ENCODE measurements at places on chromosomes 2 and 18.

GRCh38 chr2:239911641-239912071 is 113.5 kb downstream of the NDUFA10 start:
- DNase-seq, result no peak

DNA sequence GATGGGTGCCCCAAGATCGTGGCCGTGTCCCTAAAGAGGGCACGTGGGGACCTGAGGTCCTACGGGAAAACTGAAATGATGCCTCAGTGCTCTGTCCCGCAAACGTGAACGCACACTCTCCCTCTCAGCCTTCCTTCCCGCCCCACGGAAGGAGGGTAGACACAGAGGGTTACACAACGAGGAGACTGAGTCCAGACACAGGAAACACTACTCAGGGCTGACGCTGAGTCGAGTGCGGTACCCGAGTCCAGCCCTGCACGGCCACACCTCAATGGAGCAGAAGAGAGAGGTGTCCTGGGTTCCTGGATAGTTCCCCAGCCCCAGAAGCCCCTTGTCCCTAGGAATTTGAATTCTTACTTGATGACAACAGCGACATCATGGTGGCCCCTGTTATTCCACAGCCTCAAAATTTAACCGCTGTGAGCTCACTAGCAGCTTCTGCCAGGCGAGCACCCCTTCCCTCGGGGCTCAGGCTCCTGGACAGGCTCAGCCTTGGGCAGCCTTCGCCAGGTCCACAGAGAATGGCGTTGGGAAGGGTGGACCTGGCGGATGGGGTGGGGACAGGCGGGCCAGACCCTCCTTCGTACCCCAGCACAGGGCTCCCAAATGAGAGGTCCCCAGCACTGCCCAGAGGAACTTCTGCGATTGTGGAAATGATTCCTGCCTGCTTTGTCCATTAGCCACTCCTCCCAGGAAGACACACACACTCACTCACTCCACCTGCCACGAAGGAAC is 980 bp upstream of the RNPEPL1 start:
- DNase-seq, result peak; percentile 13

DNA sequence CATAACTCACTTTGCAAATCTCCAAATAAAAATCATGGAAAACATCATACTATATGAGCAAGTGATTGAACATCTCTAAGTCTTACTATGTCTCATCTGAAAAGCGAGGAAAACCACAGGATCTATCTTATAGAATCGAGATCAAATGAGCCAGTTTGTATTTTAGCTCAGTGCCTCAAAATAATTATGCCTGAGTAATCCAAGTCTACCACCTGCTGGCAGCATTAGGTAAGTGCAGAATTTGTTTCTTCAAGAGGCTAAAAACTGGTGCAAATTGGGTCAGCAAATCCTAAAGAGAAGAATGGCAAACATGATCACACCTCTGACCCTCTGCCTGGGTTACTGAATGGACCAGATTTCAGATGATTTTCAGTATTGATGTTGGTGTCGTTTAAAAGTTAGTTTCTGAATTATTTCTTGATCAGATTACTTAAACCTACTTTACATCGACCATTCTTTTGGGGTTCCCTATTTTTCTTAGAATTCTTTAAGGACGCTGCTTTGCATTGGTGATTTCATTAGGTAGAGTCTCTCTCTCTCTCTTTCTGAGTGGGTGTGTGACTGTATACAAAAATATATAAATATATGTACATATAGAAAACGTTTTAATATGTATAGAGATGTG is 12.7 kb upstream of the FHOD3 start:
- peak; percentile 79 for DNase-seq

GRCh38 chr2:241901500-241902351 is 32.2 kb downstream of the RTP5 start:
- peak; percentile 71 for DNase-seq

GRCh38 chr2:42021464-42021863 is 26.4 kb upstream of the PKDCC start:
- DNase-seq, result no peak

GRCh38 chr18:75293591-75293990 is 83.0 kb downstream of the TSHZ1 start:
- no peak for DNase-seq

- peak; percentile 59 for DNase-seq
These were observed 44.4 kb downstream of the EXOC6B start for GRCh38 chr2:72781480-72781879.

GRCh38 chr2:74130211-74130995 is 17.3 kb downstream of the BOLA3 start:
- DNase-seq, result peak; percentile 22

- DNase-seq, result no peak
These were observed 260.9 kb upstream of the ATP5MC3 start for GRCh38 chr2:175442441-175442840.

DNA sequence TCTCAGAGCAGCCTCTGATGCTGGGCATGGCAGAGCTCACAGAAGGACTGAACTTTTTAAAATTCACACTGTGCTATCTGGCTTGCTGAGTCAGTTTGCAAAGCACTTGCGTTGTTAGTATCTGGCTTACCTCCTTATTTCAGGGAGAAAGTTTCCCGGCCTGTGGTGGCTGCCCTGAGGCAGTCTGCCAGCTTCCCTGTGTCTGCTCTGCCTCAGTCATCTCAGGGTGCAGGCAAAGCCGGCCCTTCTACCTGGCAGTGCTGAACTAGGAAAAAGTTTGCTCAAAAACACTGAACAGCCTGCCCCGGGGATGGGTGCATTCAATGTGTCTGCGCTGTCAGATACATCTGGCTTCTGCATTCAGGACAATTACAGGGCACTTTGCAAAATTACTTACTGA is 90.2 kb upstream of the UXS1 start:
- DNase-seq, result no peak

DNA sequence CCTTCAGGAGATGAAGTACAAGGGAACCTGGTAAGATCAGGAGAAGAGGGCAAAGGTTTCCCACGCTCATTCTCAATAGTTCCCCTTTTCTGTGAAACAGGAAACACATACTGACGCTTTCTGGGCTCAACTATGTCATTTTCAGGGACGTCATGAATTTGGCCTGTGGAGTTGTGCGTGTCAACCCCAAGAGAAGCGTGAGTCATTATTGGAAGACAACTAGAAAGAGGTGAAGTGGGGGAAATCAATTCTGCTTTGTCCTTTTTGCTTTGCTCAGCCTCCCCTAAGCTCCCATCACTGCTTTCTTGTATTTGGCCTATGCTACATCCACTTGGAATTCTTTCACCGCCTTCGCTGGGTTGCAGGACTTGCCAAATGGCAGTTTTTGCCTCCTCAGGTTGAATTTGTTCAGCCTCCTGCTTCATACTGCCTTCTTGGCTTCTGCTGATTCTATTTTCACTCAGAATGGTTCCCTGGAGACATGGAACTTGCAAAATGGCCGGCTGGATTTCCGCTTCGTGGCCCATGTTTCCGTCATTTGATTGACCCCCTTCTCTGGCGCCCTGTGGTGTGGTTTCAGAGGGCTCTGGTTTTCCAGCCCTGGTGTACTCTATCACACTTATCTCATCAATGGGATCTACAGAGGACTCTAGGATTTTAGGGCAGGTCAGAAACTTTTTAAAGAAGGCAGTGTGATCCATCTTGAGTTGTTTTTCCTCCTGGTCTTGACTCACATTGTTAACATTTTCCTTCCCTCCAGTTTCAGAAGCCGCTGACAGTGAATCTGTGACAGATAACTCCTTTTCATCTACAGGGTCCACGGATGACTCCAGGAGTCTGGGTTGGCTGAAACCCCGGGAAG is 93.3 kb downstream of the ALPK2 start:
- DNase-seq, result peak; percentile 9

GRCh38 chr2:15531095-15531854 is 29.9 kb downstream of the NBAS start:
- no peak for DNase-seq

GRCh38 chr18:30676053-30676480 is 366.5 kb downstream of the DSC3 start:
- peak; percentile 13 for DNase-seq

DNA sequence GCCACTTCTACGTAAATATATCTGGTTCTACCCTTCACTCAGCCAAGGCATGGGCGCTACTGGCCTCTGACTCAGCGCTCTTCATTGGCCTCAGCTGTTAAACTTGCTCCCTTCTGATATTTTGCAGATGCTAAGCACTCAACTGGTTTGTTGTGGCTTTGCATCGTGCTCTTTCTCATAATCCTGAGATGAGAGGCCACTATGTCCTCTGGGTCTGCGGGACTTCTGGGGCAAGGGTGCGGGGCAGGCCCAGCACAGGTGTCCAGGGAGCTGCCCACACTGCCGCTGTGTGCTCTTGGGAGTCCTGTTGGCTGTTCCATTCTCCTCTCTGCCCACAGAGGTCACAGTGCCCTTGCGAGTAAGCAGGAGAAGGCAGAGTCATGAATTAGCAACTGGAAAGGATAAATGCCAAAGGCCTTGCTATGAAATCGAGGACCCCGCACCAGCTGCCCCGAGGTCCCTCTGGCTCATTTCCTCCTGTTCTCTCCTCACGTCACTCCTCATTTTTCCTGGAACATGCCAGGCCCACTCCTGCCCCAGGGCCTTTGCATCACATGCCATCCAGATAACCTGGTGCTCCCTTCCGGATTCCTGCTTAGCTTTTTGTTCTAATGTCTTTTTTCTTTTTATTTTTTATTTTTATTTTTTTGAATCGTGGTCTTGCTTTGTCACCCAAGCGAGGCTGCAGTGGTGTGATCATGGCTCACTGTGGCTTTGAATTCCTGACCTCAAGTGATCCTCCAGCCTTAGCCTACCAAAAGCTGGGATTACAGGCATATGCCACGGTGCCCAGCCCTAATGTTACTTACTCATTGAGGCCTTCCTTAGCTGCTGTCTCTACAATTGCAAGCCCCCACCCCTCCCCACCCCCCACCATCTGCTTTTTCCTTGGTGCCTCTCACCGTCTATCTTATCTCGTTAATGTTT is 34.9 kb upstream of the MAT2A start:
- DNase-seq, result no peak

DNA sequence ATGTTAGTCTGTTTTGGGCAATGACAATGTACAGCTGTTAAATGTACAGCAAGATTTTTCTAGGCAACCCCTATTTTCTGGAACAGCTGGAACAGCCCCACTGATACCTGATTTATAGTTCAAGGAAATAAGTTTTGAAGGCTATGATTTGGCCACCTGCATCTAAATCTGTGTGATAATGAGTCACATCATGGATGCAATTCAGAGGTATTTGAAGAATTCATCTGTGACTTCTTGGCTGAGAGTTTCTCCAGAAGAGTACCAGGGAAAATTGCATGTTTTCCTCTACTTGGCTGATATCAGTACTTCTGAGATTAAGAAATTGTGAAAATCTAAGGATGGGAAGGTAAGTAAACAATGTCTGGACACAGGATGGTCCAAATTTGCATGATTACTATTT is 40.7 kb upstream of the NT5C1B start:
- no peak for DNase-seq

DNA sequence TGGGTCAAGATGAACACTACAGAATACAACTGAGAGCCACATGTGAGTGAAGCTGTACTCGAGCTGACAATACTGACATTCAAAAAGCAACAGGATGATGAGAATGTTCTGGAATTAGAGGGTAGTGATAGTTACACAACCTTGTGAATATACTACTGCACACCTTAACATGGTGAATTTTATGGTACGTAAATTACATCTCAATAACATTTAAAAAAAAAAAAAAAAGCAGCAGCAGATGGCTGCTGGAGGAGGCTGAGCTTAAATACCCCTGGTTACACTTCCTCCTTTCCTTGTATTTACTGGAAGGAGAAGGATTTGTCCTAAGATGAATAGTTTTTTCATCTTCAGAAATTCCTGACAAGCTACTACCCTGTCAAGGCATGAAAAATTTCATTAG is 45.5 kb upstream of the CYP1B1 start:
- no peak for DNase-seq

GRCh38 chr2:170227507-170227947 is 49.6 kb downstream of the MYO3B start:
- DNase-seq, result no peak

DNA sequence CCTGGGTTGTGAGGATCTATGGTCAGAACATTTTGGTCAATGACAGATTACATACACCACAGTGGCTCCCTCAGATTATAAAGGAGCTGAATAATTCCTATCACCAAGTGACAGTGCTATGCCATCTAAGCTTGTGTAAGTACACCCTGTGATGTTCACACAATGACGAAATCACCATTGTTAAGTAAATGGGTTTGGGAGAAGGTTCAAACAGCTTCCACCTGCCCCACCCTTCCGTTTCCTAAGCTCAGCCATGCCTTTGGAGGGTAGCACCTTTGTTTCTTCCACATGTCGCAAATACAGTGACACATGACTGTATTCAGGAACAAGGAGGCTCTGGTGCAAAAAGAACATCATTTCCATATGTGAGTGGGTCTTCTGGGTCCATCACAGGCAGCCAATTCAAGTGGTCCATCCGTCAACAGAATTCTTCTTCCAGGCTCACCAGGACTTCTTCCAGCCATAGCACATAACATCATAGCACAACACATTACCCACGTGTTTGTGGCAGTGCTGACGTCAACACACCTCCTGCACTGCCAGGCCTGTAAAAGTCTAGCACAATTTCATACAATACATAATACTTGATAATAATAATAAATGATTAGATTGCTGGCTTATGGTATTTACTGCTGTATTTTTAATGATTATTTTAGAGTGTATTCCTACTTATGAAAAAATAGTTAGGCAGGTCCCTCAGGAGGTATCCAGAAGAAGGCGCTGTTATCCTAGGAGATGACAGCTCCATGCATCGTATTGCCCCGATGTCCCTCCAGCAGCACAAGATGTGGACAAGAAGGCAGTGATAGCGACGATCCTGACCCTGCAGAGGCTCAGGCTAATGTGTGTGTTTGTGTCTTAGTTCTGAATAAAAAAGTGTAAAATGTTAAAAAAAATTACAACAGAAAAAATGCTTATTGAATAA is 264.8 kb downstream of the ANAPC1 start:
- DNase-seq, result no peak

DNA sequence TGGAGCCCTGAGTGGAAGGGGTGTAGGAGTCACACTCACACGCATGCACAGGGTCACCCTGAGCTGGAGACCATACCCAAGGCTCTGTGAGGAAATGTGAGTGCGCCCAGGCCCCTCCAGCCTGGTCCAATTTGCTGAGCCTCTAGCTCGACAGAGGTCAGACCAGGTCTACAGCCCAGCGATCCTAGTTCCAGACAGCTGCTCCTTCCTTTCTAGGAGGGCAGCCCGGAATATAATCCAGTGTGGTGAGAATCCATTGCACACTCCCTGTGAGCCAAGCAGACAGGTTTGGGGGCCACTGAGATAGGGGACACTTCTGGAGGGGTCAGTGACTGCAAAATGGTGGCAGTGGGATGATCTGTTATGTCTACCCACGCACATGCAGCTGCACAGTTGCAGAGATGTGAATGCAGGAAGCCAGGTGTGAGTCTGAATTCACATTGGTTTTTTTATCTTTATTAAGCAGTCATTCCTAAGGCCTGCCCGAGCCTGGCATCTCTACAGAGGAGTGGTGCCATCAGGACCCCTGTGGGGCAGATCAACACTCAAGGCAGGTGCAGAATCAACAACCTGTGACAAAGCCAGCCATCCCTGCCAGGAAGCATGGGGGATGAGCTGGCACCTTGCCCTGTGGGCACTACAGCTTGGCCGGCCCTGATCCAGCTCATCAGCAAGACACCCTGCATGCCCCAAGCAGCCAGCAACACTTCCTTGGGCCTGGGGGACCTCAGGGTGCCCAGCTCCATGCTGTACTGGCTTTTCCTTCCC is at the start of gene GPR148:
TSS of gene GPR148 (plus strand) at position 522 of the 768 bp plus-strand sequence. CDS start at position 604, 82 bp downstream.
- DNase-seq, result no peak

GRCh38 chr18:7748251-7749007 is 181.3 kb downstream of the PTPRM start:
- no peak for DNase-seq
